ENCODE measurements at places on chromosomes 3 and 15. TPM values are rescaled to one million over a fixed set of nuclear protein-coding genes. Genes with fewer than 3 reads are reported as not detected.

The KCNH8 gene
- under 0.01 TPM for total RNA-seq

The GHRL gene
- total RNA-seq: 0.25 TPM

The ARPIN gene
- total RNA-seq: 12.2 TPM

The LRRC34 gene
- total RNA-seq: 11.1 TPM

The CIDEC gene
- not detected for total RNA-seq

The TBC1D5 gene
- total RNA-seq: 103 TPM

The CLDN11 gene
- total RNA-seq: 264 TPM

The CNTN6 gene
- total RNA-seq: not detected

The KNG1 gene
- not detected for total RNA-seq

The RYR3 gene
- total RNA-seq: not detected

The TLR9 gene
- total RNA-seq: under 0.01 TPM

The LINGO1 gene
- total RNA-seq: not detected

The SEMA7A gene
- total RNA-seq: 49.2 TPM

The CTXN2 gene
- total RNA-seq: not detected

The SLC12A1 gene
- not detected for total RNA-seq

The GOLGA8T gene
- total RNA-seq: not detected

The TPRG1 gene
- 1.8 TPM for total RNA-seq

The NANOGP8 gene
- not detected for total RNA-seq

The FRMD4B gene
- 1.9 TPM for total RNA-seq

The GPR62 gene
- 0.12 TPM for total RNA-seq

The EOGT gene
- total RNA-seq: 31.4 TPM

The PRSS50 gene
- 0.12 TPM for total RNA-seq

The WNT5A gene
- total RNA-seq: 4.4 TPM

The TMEM43 gene
- 111 TPM for total RNA-seq

The CIB2 gene
- 3.6 TPM for total RNA-seq

The CMTM7 gene
- 10.0 TPM for total RNA-seq

Data from uterine smooth muscle cell (primary cell).